Fibroblast of skin of right biceps (primary cell): ENCODE measurements at places on chromosomes 5 and 9.

- DNase-seq = peak; percentile 87
Observed at GRCh38 chr9:114505187-114506081, at the start of gene WHRN. Gene WHRN (minus strand): TSS chr9:114505473. CDS start chr9:114504801, 672 bp downstream.

GRCh38 chr5:139966856-139967255 lies 76.2 kb downstream of the NRG2 start:
- DNase-seq = no peak

- DNase-seq = no peak
Observed at GRCh38 chr5:113235884-113236283, 198.9 kb downstream of the TSSK1B start.

GRCh38 chr9:11915699-11916098 lies 777.5 kb upstream of the TYRP1 start:
- no peak for DNase-seq

- no peak for DNase-seq
Observed at GRCh38 chr5:11177999-11178711, 417.1 kb upstream of the DAP start.

- DNase-seq = no peak
Observed at GRCh38 chr5:92207151-92207550, 824.0 kb upstream of the ARRDC3 start.
